CD4-positive, alpha-beta T cell treated with Interleukin-6 for 4 hours (primary cell): ENCODE measurements at places on chromosomes 6 and 20.
A peak's percentile ranks its signal among the peaks of the same experiment; 100 is the strongest.

DNA sequence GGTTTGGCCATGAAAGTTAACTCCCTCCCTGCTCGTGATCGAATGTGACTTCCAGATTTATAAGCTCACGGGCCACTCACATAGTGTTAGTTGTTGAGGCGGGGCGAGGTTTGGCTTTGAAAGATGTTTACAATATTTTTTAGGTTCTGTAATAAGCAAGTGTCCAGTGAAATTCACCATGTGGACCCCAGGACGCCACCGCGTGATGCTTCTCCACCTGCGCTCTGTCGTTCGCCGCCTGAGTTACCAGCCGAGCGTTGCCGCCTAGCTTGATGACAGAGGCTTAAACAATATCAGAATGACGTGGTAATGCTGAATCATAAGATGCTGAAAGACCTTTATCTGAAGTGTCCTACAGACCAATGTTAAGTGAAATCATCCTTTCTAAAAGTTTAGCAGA is 241.0 kb downstream of the MYLK4 start:
- no peak for DNase-seq

GRCh38 chr20:48629960-48630315 is 197.9 kb downstream of the PREX1 start:
- no peak for DNase-seq

GRCh38 chr6:38783443-38784228 is 68.5 kb downstream of the DNAH8 start:
- DNase-seq, result no peak

DNA sequence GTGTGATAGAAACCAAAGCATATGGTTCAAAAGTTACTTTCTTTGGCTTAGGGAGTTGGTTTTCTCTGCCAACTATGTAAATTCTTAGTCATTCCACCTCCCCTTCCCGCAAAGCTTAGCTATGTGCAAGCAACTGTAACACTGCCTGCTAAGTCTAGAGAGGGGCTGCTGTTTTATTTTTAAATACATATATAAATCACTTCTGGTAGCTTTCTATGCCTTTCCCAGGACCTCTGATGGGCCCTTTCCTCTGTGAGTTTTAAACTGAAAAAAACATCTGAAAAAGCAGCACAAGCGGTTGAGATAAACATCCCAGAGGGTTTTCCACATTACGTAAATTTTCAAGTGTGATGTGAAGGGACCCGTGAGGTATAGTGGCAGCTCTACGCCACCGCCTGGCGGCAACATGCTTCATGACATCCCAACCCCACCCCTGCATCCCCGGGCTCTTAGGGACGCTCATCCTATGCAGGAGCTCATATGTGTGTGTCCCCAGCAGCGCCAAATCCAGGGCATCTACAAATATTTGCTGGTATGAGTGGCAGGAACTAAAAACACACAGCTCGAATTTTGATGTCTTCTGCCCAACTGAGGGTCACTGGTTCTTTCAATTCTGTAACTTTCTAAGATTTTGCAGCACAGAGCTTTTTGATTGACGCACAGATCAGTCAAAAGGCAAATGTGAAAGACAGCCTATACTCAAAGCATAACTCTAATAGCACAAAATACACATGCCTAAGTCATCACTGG is 12.7 kb downstream of the SAYSD1 start:
- DNase-seq, result peak; percentile 32

- DNase-seq, result no peak
These were observed 230.7 kb downstream of the TFAP2C start for GRCh38 chr20:56859801-56860261.

DNA sequence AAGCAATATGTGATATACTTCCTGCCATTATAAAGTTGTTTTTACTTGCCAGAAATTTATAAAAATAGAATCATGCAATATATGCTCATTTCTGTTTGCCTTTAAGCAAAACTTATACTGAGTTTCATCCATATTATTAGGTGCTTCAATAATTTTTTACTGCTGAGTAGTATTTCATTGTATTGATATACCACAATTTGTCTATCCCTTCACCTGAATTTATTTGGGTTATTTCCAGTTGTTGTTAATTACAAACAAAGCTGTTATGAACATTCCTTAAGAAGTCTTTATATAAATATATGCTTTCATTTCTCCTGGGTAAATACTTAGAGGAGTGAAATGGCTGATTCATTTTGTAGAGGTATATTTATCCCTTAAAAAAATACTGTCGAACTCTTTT is 864.1 kb downstream of the HACE1 start:
- no peak for DNase-seq

GRCh38 chr6:144150710-144151657 is 667 bp downstream of the STX11 start:
- peak; percentile 72 for DNase-seq

GRCh38 chr20:31705598-31706597 is 16.8 kb downstream of the BCL2L1 start:
- DNase-seq, result no peak

DNA sequence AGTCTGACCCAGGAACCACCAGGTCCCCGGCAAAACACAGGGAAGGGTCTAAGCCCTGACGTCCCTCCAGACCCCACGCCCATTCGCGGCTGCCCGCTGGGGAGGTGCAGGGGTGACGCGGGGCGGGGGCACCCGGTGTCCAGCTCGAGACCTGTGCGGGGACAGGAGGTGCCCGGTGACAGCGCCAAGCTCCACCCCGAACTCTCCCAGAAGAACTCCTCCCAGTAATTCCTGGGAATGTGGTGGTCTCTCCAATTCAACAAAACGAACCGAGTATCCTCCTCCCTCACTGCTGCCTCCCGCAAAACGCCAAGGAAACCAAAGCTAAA is 164.1 kb upstream of the PDE10A start:
- no peak for DNase-seq

DNA sequence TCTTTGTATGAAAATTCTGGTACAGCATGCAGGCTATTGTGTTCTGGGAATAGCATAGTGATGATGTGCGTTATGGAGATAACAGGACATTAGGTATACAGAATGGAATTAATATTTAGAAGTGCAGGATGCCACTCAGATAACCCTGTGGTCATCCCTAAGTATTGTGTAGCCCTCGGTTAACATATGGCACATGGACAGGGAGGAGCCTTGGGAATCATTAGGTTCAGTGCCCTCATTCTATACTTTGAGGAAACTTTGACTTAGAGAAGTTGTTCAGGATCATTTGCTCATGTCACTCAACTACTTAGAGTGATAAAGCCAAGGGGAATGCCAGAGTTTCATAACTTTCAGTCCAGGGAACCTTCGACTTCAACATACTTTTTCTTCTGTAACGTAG is 185.9 kb downstream of the UST start:
- no peak for DNase-seq

DNA sequence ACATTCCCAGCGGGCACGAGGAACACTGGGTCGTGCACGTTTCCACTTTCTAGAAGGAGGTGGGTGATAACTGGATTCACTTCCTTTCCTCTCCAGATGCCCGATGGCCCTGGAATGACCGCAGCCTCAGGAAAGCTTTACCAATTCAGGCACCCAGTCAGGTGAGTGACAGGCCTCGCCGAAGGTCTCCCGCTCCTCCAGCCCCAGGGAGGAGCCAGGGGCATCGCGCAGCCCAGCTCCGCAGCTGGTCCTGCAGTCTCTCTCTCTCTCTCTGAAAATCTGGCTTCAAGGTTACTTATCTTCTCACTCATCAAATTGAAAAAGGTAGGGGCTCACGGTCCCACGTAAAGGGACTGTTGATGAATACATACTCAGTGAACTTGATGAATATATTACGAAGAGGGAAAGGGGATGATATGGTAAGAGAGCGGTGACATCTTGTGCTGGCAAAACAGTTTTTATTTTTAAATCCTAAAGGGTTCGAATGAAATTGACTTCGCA is 891 bp downstream of the RIPPLY2 start:
- no peak for DNase-seq

DNA sequence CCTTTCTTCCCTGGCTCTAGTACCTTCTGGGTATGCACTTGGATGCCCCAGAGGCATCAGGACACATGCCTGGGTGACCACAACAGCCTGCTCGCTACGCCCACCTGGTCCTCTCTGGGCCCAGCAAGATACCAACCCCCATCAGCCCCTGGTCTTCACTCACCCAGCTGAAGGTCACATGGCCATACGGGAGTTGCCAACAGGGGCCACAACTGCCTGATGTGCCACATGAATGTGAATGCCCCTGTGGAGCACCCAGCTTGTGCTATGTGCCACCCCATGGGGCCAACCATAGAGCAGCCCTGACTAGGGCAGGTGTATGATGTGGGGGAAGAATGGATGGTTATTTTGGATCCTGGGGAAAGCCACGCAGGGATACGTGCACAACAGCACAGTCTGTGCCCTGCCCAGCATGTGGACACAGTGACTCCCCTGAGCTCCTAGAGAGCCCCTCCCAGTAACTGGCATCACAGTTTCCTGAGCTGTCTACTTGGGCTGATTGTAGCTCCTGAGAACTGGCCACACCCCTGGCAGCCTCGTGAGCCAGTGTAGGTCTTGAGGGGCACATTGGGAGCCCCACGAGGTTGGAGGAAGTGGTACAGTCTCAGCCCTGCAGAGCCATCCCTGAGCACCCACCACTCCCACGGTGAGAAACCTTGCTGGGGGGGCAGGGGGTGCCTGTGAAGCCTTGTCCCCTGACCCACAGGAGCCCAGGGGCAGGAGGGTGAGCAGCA is 10.5 kb upstream of the PCMTD2 start:
- no peak for DNase-seq

- no peak for DNase-seq
These were observed 18.7 kb downstream of the MAVS start for GRCh38 chr20:3865152-3865886.

DNA sequence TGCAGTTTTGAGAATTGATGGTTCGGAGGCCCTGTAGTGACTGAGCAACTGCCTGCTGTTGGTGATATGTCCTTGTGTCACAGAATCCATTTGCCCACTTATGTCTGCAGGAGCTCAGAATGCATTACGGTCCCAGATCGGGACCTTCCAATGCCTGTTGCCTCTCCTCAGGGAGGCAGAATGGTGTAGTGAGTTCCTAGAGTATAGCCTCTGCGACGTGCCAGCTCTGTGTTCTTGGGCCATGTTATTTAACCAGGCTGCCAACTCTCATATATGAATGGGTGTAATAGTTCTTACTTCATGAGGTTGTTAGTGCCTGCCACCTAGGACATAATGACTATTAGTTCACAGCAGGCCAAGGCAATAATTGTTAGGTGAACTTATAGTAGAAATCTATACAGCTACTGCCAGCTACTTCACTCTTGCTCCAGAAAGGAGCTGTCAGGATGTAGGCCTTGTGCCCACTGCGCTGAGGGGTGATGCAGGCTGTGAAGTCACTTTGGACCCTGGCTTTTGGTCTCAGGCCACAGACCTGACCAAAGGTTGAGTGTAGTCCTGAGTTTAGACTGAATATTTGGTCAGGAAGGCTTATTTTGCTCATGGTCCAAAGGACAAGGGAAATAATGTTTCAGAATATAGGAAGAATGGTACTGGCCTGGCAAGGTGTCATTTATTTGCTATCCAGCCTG is 82.1 kb downstream of the ASXL1 start:
- DNase-seq, result no peak

DNA sequence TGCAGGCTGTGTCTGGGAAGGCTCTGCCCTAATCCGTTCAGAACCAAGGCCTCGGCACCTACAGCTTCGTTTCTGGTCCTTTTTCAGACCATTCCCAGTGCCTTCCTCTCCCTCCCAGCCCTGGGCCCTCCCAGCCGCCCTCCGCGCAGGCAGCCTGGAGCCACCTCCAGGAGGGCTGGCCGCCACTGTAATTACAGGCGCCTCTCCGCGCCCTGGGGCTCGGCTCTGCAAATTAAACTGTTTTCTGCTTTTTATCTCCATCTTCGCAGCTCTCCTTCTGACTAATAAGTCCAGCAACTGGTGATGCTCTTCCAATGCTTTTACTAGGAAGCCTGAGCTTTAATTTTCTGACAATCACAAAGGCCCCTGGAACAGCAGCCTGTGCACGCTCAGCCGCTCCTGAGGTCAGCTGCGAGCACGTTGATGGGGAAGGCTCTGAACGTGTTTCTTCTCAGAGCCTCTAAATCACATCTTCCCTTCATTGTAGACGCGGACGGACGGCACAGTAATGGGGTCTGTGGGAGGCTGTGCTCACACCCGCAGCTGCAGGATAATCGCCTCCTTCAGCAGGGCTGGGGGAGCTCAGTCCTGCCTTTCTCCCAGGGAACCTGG is 194.6 kb downstream of the DLL1 start:
- no peak for DNase-seq

GRCh38 chr20:40961686-40962640 is 66.7 kb upstream of the TOP1 start:
- no peak for DNase-seq

DNA sequence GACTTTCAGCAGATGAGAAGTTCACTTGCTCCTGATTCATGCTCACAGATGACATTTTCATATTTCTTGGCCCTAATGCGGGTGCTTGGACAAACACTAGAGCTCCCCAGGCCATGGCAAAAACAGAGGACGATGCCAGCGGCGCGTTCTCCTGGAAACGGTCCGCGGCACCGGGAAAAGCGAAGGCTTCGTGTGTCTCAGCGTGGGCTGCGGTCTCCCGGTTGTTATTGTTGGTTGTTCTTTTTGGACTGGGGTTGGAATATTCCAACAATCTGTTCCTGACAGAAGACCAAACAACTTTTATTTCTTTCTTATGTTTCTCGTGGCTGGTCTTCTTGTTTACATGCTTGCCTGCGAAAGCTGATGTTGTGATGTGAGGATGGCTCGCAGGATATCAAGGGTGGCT is 46.8 kb upstream of the NEDD9 start:
- no peak for DNase-seq

GRCh38 chr6:134589512-134589911 is 271.6 kb upstream of the SGK1 start:
- no peak for DNase-seq

DNA sequence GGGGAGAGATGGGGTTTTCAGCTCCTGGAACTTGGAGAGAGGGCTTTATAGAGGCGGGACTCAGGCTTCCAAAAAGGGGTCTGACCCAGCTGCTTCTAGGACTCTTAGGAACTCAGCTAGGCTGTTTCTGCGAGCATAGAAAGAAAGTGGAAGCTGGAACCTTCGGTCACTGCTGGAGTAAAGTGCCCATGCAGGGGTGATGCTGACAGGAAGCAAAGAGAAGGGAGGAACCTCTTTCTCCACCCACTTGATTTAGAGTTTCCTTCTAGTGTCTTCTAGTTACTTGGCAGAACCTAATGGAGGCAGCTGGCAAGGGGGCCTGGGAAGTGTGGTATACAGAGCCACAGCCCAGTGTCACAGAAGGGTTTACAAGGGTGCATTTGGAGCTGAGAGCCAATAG is 283.6 kb downstream of the QKI start:
- no peak for DNase-seq

- DNase-seq, result no peak
These were observed 54.6 kb downstream of the PPARD start for GRCh38 chr6:35396991-35397390.

- no peak for DNase-seq
These were observed 52.0 kb downstream of the ECT2L start for GRCh38 chr6:138847884-138848283.

GRCh38 chr6:36355819-36356218 is 19.1 kb upstream of the BNIP5 start:
- no peak for DNase-seq
